Activated CD8-positive, alpha-beta memory T cell treated with anti-CD3 and anti-CD28 coated beads for 4 hours (primary cell): ENCODE measurements at places on chromosomes 5 and 9.

DNA sequence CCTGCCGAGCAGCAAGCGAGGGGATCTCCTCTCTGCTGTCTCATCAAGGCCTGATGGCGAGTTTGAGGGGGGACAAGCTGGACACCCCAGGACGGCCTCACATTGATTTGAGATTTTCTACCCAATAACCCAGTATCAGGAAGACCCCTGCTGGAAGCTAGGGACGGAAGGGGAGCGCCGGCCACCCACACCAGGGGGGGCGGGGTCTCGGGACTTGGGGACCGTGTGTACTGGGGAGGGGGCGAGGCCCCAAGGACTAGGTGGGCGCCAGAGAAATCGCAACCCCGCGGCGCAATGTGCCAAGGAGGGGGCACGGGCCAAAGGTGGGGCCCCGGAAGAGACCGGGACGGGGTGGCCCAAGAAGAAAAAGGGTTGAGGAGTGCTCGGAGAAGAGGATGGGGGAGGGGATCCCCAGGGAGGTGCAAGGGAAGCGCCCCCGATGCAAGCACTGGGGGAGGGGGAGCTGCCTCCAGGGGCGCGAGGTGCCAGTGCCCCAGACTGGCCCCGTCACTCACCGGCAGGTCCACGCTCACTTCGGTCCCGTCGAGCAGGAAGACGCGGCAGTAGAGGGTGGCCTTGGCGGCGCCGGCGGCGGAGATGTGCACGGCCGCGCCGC is 1.1 kb downstream of the EPB41L4B start:
- no peak for DNase-seq

DNA sequence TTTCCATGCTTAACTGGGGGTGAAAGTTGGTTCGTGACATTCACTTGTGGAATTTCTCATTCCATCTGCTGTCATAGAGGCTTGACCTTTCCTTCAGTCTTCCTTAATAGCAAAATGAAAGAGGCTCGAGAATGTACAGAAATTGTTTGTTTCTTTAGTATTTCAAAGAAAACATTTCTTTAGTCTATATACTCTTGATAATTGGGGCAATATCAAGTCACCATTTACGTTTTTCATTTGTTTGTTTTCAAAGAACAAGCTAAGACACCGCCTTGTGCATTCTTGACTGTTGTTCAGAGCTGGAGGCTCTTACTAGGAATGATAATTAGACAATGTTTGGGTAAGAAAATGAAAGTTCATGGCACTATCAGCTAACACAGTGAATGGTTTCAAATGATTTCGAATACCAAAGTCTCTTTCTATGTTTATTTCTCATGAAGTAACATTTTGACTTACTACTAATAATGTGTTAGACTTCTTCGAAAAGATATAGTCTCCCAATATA is 835.4 kb downstream of the SEMA5A start:
- DNase-seq = no peak

- no peak for DNase-seq
Measured at GRCh38 chr5:74073257-74073656, 447.3 kb downstream of the ARHGEF28 start.

- no peak for DNase-seq
Measured at GRCh38 chr9:93244510-93245436, 60.8 kb downstream of the WNK2 start.

GRCh38 chr9:73753171-73753570 is 601.5 kb downstream of the ANXA1 start:
- no peak for DNase-seq

GRCh38 chr5:93019896-93020295 is 561.1 kb downstream of the NR2F1-AS1 start:
- DNase-seq = no peak
